ENCODE measurements at places on chromosomes 4 and X. TPM values are rescaled to one million over a fixed set of nuclear protein-coding genes. Genes with fewer than 3 reads are reported as not detected.

LRRC66 gene
- total RNA-seq = 1.5 TPM

EDNRA gene
- total RNA-seq = not detected

GPRASP2 gene
- 24.6 TPM for total RNA-seq

DSPP gene
- total RNA-seq = not detected

CHRNA9 gene
- total RNA-seq = not detected

HCCS gene
- total RNA-seq = 22.7 TPM

MAGEB1 gene
- not detected for total RNA-seq

PNMA3 gene
- total RNA-seq = 7.8 TPM

ERAS gene
- total RNA-seq = not detected

ADAM29 gene
- total RNA-seq = not detected

BEND2 gene
- not detected for total RNA-seq

COX7B2 gene
- total RNA-seq = not detected

CT45A10 gene
- total RNA-seq = not detected

YIPF7 gene
- total RNA-seq = not detected

MSANTD1 gene
- total RNA-seq = 2.6 TPM

BRS3 gene
- total RNA-seq = not detected

DCLK2 gene
- total RNA-seq = 36.8 TPM

CDK16 gene
- 181 TPM for total RNA-seq

RGN gene
- total RNA-seq = 2.7 TPM

STPG2 gene
- 0.66 TPM for total RNA-seq

HAND2 gene
- not detected for total RNA-seq

HGFAC gene
- total RNA-seq = 9.4 TPM

Data from glutamatergic neuron (in vitro differentiated cells).